Effector memory CD8-positive, alpha-beta T cell (primary cell): ENCODE measurements at places on chromosomes 5 and 9.
A peak's percentile ranks its signal among the peaks of the same experiment; 100 is the strongest.

DNA sequence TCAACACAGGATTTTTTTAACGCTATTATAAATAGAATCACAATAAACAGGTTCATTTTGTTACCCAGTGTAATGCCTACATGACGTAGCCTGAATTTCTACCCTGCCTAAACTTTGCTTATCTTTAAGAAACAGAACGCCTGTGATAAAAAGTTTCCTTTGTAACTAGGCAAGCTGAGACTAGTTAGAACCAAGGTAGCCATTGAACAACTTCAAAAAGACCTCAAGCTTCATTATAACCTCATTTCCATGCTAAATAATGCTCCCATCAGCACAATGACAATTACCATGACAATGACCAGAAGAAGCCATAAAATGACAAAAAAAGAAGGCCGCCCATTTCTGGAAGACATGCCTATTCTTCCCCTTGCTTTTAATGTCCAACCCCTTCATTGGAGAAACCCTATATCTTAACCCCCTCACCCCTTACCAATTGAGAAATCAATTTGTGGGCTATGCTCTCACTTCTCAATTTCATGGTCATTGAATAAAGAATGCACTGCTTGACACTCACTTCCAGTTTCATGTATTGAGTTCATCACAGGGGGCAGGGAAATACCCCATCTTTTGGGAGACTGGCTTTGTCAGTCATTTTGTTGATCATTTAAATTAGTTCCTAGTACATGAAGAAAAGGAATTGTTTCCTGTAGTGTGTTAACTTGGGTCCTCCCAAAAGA is 276.8 kb downstream of the MCTP1 start:
- no peak overlapping the region for H3K27ac ChIP-seq
- H3K27me3 ChIP-seq, result no peaks in the 10 kb centered on the region
- no peak overlapping the region for H3K4me3 ChIP-seq
- H3K36me3 ChIP-seq, result no peaks in the 10 kb centered on the region

GRCh38 chr5:102762095-102762534 is 7.0 kb downstream of the PAM start:
- no peaks in the 10 kb centered on the region for H3K27me3 ChIP-seq
- DNase-seq, result no peak
- H3K27ac ChIP-seq, result peak overlapping the region; percentile 90
- peaks cover 39% of the 10 kb centered on the region for H3K4me1 ChIP-seq

- H3K4me3 ChIP-seq, result peak overlapping the region; percentile 85
- peaks cover 42% of the 10 kb centered on the region for H3K4me1 ChIP-seq
- no peaks in the 10 kb centered on the region for H3K27me3 ChIP-seq
These were observed 1.2 kb downstream of the TENT4A start for GRCh38 chr5:6714226-6715041.

GRCh38 chr9:132752877-132753592 is 82.8 kb downstream of the GTF3C4 start:
- H3K4me3 ChIP-seq, result no peak overlapping the region
- H3K36me3 ChIP-seq, result no peaks in the 10 kb centered on the region
- H3K27ac ChIP-seq, result no peak overlapping the region
- no peaks in the 10 kb centered on the region for H3K4me1 ChIP-seq
- DNase-seq, result no peak

DNA sequence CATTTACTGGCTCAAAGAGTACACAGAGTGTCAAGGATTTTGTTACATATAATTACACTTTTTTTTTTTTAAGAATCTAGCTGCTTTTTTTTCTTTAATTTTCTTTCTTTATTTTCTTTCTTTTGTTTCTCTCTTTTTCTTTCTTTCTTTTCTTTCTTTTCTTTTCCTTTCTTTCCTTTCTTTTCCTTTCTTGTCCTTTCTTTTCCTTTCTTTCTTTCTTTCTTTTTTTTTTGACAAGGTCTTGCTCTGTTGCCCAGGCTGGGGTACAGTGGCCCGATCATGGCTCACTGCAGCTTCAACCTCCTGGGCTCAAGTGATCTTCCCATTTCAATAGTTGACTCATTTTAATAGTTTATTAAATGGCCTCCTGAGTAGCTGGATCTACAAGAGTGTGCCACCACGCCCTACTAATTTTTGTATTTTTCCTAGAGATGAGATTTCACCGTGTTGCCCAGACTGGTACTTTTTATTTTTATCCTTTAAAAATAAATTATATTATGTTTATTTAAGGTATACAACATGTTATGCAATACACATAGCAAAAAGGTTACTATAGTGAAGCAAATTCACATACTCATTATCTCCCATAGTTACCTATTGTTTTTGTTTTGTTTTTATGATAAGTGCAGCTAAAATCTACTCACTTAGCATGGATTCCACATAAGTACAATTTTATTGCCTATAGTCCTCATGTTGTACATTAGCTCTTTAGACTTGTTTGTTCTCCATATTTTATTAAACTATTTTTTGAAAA is 381.5 kb upstream of the KLF4 start:
- H3K36me3 ChIP-seq, result no peaks in the 10 kb centered on the region
- no peak overlapping the region for H3K4me3 ChIP-seq
- no peak overlapping the region for H3K27ac ChIP-seq
- no peaks in the 10 kb centered on the region for H3K27me3 ChIP-seq

GRCh38 chr9:35338086-35338485 is 151.8 kb upstream of the RUSC2 start:
- no peak for DNase-seq
- no peak overlapping the region for H3K27ac ChIP-seq
- H3K4me1 ChIP-seq, result no peaks in the 10 kb centered on the region
- H3K4me3 ChIP-seq, result no peak overlapping the region
- peaks cover 32% of the 10 kb centered on the region for H3K27me3 ChIP-seq
- H3K36me3 ChIP-seq, result no peaks in the 10 kb centered on the region

DNA sequence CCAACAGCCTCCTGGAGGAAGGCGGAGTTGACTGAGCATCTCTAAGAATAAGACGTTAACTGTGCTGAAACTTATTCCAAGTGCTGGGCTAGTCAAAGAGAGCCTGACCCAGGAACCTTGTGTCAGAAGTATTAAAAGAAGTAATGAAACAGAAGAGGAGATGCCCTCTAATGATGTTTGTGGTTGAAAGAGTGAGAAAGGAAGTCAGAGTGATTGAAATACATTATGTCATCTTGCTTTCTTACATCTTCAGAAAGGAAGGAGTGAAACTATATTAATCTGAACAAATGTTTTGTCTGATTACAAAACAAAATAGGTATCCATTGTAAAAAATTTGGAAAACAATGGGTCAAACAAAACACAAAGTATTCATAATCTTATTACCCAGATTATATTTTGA is 460.7 kb downstream of the NTRK2 start:
- no peak overlapping the region for H3K27ac ChIP-seq
- H3K36me3 ChIP-seq, result no peaks in the 10 kb centered on the region
- H3K4me3 ChIP-seq, result no peak overlapping the region
- DNase-seq, result no peak
- H3K27me3 ChIP-seq, result no peaks in the 10 kb centered on the region

GRCh38 chr9:20568400-20568799 is 53.9 kb downstream of the MLLT3 start:
- H3K4me3 ChIP-seq, result no peak overlapping the region
- no peak overlapping the region for H3K27ac ChIP-seq
- no peaks in the 10 kb centered on the region for H3K27me3 ChIP-seq
- H3K4me1 ChIP-seq, result peaks cover 59% of the 10 kb centered on the region
- H3K36me3 ChIP-seq, result no peaks in the 10 kb centered on the region

GRCh38 chr5:136020383-136021015 is 8.3 kb upstream of the TGFBI start:
- no peak for DNase-seq
- no peaks in the 10 kb centered on the region for H3K36me3 ChIP-seq
- H3K4me1 ChIP-seq, result peaks cover 3% of the 10 kb centered on the region
- no peaks in the 10 kb centered on the region for H3K27me3 ChIP-seq
- no peak overlapping the region for H3K27ac ChIP-seq
- no peak overlapping the region for H3K4me3 ChIP-seq

DNA sequence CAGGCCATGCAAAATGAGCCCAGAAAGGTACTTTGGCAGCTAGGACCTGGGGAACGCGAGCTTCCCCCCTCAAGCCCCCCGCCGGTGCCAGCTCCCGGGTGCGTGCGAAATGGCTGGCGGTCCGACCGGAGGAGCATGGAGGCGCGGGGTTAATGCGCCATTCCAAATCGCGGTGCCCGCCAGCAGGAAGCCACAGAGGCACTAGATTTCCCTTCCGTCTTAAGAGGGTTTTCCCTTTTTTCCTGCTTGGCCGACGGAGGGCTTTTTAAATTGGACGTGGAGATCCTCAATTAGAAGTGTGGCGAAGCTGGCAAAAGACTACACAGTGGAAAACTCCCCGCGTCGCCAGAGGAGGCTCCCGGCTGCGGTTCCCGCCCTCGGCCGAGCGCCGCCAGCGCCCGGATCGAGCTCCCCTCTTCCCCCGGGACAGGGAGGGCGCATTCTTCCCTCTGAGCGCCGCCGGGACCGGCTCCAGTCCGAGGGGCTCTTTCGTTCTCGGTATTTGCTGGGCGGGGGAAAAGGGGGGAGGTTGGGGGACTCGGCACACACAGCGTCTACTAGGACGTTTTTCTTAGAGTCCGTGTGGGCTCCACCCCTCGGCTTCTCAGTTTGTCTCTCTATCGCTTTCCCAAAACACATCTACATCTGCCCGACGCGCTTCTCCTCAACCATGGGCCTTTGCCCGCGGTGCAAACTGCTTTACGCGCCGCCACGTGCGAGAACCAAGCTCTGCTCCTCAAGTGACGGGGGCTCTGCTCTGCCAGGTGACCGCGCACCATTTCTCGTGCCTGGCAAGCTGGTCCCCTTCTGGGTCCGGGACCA is 3.0 kb downstream of the GDNF start:
- H3K36me3 ChIP-seq, result peaks cover 3% of the 10 kb centered on the region
- H3K27ac ChIP-seq, result no peak overlapping the region
- peak overlapping the region; percentile 64 for H3K4me3 ChIP-seq
- DNase-seq, result no peak
- H3K4me1 ChIP-seq, result peaks cover 22% of the 10 kb centered on the region
- H3K27me3 ChIP-seq, result peaks cover 82% of the 10 kb centered on the region

- DNase-seq, result no peak
- H3K27me3 ChIP-seq, result peaks cover 37% of the 10 kb centered on the region
- H3K36me3 ChIP-seq, result no peaks in the 10 kb centered on the region
- no peak overlapping the region for H3K27ac ChIP-seq
These were observed 25.2 kb downstream of the NKD2 start for GRCh38 chr5:1033606-1034420.

GRCh38 chr9:130219661-130220096 is 45.9 kb upstream of the HMCN2 start:
- no peaks in the 10 kb centered on the region for H3K27me3 ChIP-seq
- no peak overlapping the region for H3K4me3 ChIP-seq
- no peaks in the 10 kb centered on the region for H3K4me1 ChIP-seq

DNA sequence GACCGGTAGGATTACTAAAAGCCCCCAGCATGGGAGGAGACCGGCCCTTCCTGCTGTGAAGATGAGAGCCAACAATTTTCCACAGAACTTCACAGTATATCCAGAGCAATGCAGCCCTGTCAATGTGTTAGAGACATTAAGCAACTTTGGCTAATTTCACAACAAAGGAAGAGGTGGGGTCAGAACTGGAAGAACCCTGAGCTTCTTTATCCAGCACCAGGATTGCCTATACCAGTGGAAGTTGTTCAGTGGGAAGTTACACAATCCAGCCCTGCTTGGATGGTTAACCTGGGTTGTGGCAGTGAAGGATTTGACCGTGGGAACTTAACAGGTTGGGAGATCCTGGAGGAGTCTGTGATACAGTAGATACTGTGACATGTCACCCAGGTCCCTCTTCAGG is 197.0 kb downstream of the FBN2 start:
- H3K4me1 ChIP-seq, result no peaks in the 10 kb centered on the region
- no peak overlapping the region for H3K27ac ChIP-seq
- no peak for DNase-seq
- no peaks in the 10 kb centered on the region for H3K36me3 ChIP-seq

GRCh38 chr5:93620487-93621326 is 37.7 kb downstream of the NR2F1 start:
- peak overlapping the region; percentile 99 for H3K27ac ChIP-seq
- peak; percentile 62 for DNase-seq

- DNase-seq, result no peak
- no peak overlapping the region for H3K4me3 ChIP-seq
- H3K36me3 ChIP-seq, result no peaks in the 10 kb centered on the region
- no peaks in the 10 kb centered on the region for H3K27me3 ChIP-seq
- no peaks in the 10 kb centered on the region for H3K4me1 ChIP-seq
- no peak overlapping the region for H3K27ac ChIP-seq
These were observed 984.5 kb upstream of the CDH18 start for GRCh38 chr5:20972419-20972925.

- DNase-seq, result no peak
- peaks cover 70% of the 10 kb centered on the region for H3K27me3 ChIP-seq
- H3K4me3 ChIP-seq, result peak overlapping the region; percentile 79
- no peak overlapping the region for H3K27ac ChIP-seq
These were observed 376 bp downstream of the ANKRD18B start for GRCh38 chr9:33524306-33524947.

- H3K27me3 ChIP-seq, result peaks cover 15% of the 10 kb centered on the region
- no peaks in the 10 kb centered on the region for H3K36me3 ChIP-seq
- no peak overlapping the region for H3K4me3 ChIP-seq
- H3K27ac ChIP-seq, result no peak overlapping the region
These were observed 7.7 kb downstream of the AMBP start for GRCh38 chr9:114070188-114071103.

DNA sequence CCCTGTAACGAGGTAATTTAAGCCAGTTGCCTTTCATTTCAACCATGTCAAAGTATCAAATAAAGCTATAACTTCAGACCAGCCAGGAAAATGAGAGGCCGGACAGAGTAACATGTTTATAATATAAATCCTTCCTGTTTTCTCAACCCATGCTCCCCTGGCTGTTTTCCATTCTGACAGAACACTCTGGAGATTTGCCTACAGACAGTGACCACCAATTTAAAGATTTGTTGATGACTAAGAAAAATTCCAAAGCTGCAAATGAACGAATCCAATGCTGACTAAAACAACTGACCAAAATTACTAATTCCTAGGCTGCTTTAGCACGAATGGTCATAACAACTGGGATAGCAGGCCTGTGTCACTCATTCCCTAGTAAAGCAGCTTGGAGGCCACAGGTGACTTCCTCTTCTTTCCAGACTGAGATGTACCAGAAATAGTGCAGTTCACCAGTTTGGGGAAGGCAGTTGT is 141.4 kb downstream of the AOPEP start:
- no peak for DNase-seq
- H3K27me3 ChIP-seq, result no peaks in the 10 kb centered on the region

DNA sequence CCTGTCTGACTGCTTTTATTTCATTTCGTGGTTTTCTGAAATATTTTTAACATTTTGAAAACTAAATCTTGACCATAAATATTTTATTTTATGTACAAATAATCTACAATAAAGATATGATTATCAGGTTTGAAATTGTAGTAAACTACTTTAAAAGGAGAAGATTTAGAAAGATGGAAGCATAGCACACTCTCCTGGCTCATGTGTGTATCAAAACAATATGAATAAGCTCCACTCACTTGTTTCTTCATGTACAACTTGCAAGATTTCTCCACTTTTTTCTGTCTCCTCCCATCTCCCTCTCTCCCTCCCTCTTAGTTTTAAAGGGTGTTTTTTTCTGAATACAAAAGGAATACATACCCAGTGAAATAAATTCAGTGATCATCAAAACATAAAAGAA is 15.4 kb upstream of the VPS13A start:
- no peaks in the 10 kb centered on the region for H3K4me1 ChIP-seq
- no peak overlapping the region for H3K27ac ChIP-seq
- no peaks in the 10 kb centered on the region for H3K36me3 ChIP-seq
- H3K4me3 ChIP-seq, result no peak overlapping the region

- H3K4me1 ChIP-seq, result peaks cover 18% of the 10 kb centered on the region
- no peak overlapping the region for H3K27ac ChIP-seq
- DNase-seq, result no peak
These were observed 1.1 kb downstream of the NFIB start for GRCh38 chr9:14312719-14313377.
